NCI-H1048 (cell line): ENCODE measurements at places on chromosomes 16 and 17.
A peak's percentile ranks its signal among the peaks of the same experiment; 100 is the strongest.

- DNase-seq = no peak
These were observed 61.9 kb upstream of the CBX4 start for GRCh38 chr17:79901131-79901530.

- DNase-seq = no peak
These were observed 87.3 kb upstream of the CORO6 start for GRCh38 chr17:29709866-29710519.

- DNase-seq = no peak
These were observed 9.2 kb upstream of the SSTR2 start for GRCh38 chr17:73155410-73156165.

GRCh38 chr17:43033948-43034881 lies 9.2 kb downstream of the RND2 start:
- DNase-seq = no peak

GRCh38 chr16:31190061-31190460 lies 10.1 kb downstream of the FUS start:
- no peak for DNase-seq

DNA sequence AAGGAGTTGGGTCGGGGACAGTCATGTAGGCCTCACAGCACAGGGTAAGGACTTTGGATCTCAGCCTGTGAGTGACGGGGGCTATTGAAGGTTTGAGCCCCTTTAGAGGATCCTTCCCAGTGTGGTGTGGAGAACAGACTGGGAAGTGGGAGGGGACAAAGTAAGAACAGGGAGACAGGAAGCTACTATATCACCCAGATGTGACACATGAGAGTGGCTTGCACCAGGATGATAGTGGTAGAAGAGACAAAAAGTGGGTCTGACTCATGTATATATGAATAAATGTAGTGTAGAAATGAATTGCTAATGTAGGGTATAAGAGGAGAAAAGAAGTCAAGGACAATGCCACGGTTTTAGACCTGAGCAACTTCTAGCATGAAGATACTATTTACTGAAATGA lies 4.5 kb downstream of the NUP93 start:
- DNase-seq = no peak

DNA sequence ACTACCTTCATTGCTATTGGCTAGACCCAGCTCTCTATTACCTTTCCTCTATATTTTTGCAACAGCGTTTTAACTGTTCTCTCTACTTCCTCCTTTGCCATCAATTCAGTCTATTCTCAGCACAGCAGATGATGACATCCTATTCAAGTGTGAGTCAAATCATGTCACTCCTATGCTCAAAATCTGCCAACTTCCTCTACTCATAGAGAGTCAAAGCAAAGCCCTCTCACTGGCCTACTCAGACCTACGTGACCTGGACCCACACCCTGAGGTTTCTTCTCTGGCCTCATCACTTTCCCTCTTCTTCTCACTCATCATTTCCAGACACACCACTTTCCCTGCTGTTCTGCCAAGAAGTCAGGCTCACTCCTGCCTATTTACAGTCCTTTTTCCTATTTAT lies 289.0 kb upstream of the AXIN2 start:
- DNase-seq = no peak

- DNase-seq = no peak
These were observed 70.5 kb downstream of the MPRIP start for GRCh38 chr17:17112628-17113200.

- no peak for DNase-seq
These were observed 162.2 kb upstream of the TNRC6C start for GRCh38 chr17:77796176-77796860.

- no peak for DNase-seq
These were observed 29.0 kb upstream of the IRF8 start for GRCh38 chr16:85869785-85870558.

DNA sequence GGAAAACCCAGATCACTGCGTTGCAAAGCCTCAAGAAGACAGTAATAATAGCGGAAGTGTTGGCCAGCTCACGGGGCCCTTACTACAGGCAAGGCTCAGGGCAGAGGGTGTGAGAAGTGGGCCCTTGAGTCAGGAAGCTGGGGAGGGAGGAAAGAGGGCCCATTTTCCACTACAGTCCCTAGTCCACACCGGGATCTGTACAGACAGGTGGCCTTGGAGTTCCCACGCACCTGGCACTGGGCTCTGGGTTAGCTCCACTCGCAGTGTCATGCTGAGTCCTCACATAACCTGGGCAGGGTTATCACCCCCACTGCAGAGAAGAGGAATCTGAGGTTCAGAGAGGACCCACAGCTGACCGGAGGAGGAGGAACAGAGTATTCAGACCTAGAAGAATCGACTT lies 16.8 kb upstream of the MTSS2 start:
- DNase-seq = no peak

GRCh38 chr16:22903716-22904115 lies 89.8 kb downstream of the HS3ST2 start:
- no peak for DNase-seq

GRCh38 chr16:51524555-51525373 lies 373.7 kb upstream of the SALL1 start:
- DNase-seq = no peak

DNA sequence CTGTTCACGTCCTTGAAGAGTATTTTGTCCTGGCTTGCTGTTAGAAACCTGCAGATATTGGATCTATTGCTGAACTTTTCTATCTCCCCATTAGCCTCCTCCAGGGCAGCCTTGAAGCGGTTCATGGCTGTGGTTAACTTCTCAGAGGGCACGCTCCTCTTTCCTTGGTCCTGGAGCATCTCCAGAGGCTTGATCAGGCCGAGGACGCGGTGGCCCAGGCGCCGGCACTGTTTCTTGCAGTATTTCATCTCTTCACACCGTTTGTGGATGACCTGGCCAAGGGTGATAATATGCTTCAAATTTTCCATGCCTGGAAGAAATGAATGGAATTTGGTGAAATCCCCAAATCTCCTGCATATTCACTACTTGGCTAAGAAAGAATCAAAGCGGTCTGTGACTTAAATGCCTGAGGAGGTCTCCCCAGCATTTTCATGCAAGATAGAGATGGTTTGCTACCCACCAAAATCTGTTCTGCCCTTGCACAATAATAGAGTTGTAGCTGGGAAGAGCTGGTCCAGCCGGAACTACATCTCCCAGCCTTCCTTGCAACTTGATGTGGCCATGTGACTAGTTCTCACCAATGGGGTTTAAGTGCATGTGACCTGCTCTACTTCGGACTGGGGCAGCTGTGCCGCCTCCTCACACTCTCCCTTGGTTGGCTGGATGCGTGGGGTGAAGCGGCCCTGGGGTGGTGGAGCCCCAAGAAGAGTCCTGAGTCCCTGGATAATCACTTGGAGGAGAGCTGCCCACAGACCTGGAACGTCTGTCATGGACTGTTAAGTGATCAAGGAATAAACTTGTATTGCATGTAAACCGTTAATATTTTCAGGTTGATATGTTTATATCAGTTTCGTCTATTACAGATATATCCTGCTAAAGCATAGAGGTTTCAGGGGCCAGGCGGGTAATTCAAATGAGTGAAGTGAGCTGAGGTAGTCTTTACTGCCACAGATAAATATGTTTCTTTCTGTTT lies 4.9 kb downstream of the MLKL start:
- DNase-seq = peak; percentile 15

- no peak for DNase-seq
These were observed 183.3 kb downstream of the MSI2 start for GRCh38 chr17:57439651-57440050.

GRCh38 chr16:2253293-2253692 lies 1.9 kb upstream of the ECI1 start:
- DNase-seq = no peak

- DNase-seq = no peak
These were observed 51.3 kb upstream of the MRPS23 start for GRCh38 chr17:57900991-57901743.

- DNase-seq = no peak
These were observed 13.5 kb downstream of the TRIM37 start for GRCh38 chr17:59093145-59093701.

GRCh38 chr16:49704586-49705155 lies 151.2 kb downstream of the ZNF423 start:
- no peak for DNase-seq

GRCh38 chr17:79572136-79572925 lies 38.5 kb downstream of the RBFOX3 start:
- DNase-seq = no peak

GRCh38 chr16:3112881-3113574 lies 642 bp downstream of the ZNF205 start:
- DNase-seq = no peak

DNA sequence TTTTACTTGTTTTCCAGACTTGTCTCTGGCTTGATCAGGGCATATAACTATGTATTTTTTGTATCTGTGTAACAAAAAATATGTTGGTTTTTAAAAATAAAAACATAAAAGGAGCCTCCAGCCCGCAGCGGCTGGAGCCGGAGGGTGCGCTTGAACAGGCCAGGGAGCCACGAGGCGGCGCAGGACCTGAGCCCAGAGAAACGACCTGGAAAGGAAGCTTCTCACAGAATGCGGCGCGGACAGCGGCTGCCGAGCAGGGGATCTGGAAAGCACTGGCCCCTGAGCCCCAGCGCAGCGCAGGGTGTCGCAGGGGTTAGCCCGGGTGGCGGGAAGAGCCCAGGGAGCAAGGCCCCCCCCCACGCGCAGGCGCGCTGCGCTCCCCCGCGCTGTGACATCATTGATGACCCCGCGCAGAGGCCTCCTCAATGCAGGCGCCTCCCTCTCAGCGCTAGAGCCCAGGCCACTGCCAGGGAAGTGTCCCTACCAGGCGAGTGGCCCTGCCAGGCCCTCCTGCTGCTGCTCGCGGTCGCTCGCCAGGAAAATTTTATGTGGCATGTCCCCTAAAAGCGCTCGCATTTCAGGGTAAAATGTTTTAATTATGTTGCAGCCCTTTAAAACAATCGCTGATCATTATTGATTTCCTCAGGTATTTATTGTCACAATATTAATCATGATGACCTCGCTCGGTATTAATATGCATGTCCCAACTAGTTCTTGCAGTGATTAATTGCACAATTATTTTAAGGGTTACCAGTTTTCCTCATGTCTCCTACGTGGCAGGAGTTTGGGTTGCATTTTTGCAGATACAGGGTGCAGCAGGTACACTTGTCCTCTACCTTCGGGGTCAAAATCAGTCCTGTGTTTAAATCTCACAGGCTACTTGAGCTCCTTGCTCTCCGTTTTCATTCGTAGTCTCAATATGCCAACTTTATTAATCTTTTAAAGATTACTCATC lies 134.2 kb downstream of the USP22 start:
- peak; percentile 4 for DNase-seq

DNA sequence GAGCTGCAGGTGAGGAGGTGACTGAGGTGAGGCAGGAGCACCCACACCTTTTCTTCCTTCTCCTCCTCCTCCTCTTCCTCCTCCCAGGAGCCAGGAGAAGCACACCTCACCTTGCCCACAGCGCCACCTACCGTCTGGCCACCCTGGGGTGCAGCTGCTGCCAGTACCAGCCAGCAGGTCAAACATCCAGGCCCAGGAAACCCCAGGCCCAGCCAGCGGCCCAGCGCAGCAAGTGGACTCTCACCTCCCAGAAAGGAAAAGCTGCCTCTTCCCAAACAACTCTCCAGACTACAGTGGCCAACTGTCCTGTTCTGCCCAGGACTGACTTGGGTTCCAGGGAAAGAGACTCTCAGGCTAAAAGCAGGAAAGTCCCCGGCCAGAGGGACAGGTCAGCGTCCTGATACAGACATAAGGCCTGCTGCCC lies 22.7 kb downstream of the PEMT start:
- DNase-seq = no peak

- no peak for DNase-seq
These were observed 206.9 kb upstream of the CACNG5 start for GRCh38 chr17:66627985-66628384.

DNA sequence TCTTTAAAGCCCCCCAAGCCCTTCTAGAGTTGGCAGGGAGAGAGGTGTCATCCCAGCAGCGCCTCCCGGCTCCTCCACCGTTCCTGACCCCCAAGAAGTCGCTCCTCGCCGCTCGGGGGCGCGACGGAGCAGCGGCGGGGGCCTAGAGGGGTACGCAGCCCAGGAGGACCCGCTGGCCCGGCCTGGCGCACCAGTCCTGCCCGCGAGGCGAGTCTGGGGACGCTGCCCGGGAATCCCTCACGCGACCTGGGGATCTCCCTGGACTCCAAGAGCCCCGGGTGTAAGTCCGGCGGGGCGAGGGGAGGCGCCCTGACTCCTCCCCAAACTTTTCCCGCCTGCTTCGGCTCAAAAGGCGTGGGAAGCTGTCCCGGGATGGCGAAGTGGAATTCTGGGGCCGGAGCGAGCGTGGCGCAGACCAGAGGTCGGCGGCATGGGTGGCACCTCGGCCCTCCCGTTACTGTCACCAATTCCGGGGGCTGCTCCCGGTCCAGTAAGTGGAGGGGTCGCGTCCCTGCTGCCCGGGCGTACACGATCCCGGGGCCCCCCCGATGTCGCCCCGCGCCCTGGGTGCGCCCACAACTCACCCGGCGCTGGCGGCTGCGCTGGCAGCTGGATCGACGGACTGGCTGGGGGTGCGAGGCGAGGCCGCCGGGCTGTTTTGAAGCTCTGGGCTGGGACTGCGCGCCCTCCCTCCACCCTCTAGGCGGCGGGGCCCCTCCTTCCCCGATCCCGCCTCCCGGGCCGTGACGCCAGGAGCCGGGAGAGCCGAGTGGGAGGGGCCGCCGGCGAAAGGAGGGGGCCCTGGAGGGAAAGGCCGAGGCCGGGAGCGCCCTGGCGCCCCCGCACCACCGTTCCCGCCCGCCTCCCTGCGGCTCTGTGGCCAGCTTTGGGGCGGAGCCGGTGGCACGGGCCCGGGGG lies at the start of gene EMP2:
Gene EMP2, minus strand, starts transcription at position 634 of the 918 bp plus-strand sequence. CDS start 32,981 bp downstream, outside the sequence.
- DNase-seq = no peak

DNA sequence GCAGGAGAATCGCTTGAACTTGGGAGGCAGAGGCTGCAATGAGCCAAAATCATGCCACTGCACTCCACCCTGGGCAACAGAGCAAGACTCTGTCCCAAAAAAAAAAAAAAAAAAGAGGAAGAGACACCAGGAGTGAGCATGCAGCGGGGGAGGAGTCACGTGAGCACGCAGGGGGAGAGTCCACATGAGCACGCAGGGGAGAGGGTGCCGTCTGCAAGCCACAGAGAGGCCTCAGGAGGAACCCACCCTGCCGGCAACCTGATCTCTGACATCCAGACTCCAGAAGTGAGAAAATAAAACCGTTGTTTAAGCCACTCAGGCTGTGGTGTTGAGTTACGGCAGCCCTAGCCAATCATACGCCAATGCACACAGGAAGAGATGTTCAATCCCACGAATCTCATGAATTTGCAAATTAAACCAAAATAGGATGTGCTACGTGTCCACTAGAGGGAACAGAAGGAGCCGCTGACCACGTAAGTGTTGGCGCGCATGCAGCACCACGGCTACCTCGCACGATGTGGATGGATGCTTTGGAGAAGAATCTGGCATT lies 42.2 kb downstream of the CCDC57 start:
- no peak for DNase-seq

- no peak for DNase-seq
These were observed 52.8 kb downstream of the SDK2 start for GRCh38 chr17:73591296-73592078.

- no peak for DNase-seq
These were observed 12.0 kb upstream of the RNF157 start for GRCh38 chr17:76252040-76252954.

- DNase-seq = no peak
These were observed 34.1 kb downstream of the CDRT15 start for GRCh38 chr17:14202388-14203166.

DNA sequence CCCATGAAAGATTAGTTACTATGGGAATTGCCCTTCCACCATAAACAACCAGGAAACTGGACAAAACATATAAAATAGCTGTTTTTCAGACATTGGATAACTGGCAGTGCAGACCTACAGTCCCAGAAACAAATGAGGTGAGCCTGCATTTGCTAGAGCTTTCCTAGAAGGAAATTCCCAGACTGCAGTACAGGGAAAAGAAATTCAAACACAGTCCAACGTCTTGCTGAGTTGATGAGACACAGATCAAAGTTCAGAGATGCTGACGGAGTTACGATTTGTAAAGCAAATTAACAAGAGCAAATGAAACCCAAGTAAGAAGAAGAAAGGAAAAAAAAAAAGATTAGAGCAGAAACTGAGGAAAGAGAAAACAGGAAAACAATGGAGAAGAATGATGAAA lies 41.3 kb upstream of the MNT start:
- no peak for DNase-seq
